ENCODE measurements at places on chromosomes 4 and X.

- DNase-seq = no peak
These were observed 28.0 kb downstream of the RBM47 start for GRCh38 chr4:40601641-40602040.

DNA sequence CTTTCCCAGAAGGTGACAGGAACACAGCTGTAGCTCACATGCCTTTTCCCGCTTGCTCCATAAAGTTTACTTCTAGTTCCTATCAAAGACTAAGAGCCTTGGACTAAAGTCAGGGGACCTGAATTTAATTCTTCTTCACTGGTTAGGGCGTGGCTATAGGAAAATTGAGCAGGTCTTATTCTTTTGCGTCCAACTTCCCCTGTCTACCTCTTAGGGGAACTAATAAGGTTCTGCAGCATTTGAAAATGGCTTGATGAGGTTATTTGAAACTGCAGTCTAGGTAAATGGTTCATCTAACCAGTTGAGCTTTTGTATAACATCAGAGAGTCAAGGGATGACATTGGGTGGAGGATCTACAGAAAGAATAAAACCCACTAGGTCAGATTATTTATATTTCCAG, 2.6 kb downstream of the ARHGAP10 start:
- no peak for DNase-seq

GRCh38 chr4:157072002-157072401, 3.9 kb upstream of the GLRB start:
- no peak for DNase-seq

GRCh38 chr4:76271248-76271647, 19.7 kb downstream of the FAM47E start:
- DNase-seq = no peak

DNA sequence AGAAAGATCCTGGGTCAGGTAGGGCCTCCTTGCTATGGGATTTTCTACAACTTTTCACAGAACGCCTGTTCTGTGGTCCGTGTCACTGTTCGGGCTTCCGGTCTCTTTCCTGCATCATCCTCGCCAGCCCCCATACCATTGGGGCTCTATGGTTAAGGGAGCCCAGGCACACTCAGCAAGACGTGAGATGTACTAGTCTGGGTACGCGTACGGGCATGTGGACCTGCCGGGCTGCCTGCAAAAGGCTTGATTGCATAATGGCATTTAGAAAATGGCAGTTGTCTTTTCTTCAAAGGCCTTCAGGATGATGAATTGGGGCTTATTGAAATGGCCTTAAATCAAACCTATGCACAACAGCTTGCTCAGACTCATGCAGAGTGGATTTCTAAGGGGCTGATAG, 86.7 kb downstream of the CNGA2 start:
- DNase-seq = no peak

All from stimulated activated CD4-positive, alpha-beta T cell treated with anti-CD3 and anti-CD28 coated beads, Interleukin-15, amount 100 ng/mL, for 1 hour (primary cell).